Activated CD4-positive, alpha-beta T cell treated with anti-CD3 and anti-CD28 coated beads, Interleukin-2, amount 10 ng/mL, durations not matched to agents 7 days and 5 days (primary cell): ENCODE measurements at places on chromosomes 16 and 17. TPM values are rescaled to one million over a fixed set of nuclear protein-coding genes. Genes with fewer than 3 reads are reported as not detected.

The KRTAP3-2 gene
- not detected for total RNA-seq

The SHISA6 gene
- not detected for total RNA-seq

The HS3ST6 gene
- not detected for total RNA-seq

The SOCS1 gene
- total RNA-seq, result 127 TPM

The PLK1 gene
- total RNA-seq, result 134 TPM

The CLN3 gene
- total RNA-seq, result 53.4 TPM

The KRTAP16-1 gene
- 0.12 TPM for total RNA-seq

The CETP gene
- total RNA-seq, result not detected

The TP53TG3B gene
- not detected for total RNA-seq

The ZMYND15 gene
- 0.07 TPM for total RNA-seq

GRCh38 chr17:29844339-29845048, 85.5 kb downstream of the SSH2 start:
- no peak overlapping the region for H3K27ac ChIP-seq
- no peaks in the 10 kb centered on the region for H3K36me3 ChIP-seq
- DNase-seq, result no peak

GRCh38 chr17:63740464-63741142, 996 bp downstream of the STRADA start:
- peaks cover 35% of the 10 kb centered on the region for H3K4me1 ChIP-seq
- DNase-seq, result no peak
- peaks cover 9% of the 10 kb centered on the region for H3K36me3 ChIP-seq

- H3K36me3 ChIP-seq, result no peaks in the 10 kb centered on the region
- H3K27ac ChIP-seq, result peak overlapping the region; percentile 13
- H3K4me1 ChIP-seq, result no peaks in the 10 kb centered on the region
- H3K27me3 ChIP-seq, result peaks cover 90% of the 10 kb centered on the region
- no peak overlapping the region for H3K4me3 ChIP-seq
Measured at GRCh38 chr17:48754500-48755261, 26.1 kb upstream of the HOXB13 start.

DNA sequence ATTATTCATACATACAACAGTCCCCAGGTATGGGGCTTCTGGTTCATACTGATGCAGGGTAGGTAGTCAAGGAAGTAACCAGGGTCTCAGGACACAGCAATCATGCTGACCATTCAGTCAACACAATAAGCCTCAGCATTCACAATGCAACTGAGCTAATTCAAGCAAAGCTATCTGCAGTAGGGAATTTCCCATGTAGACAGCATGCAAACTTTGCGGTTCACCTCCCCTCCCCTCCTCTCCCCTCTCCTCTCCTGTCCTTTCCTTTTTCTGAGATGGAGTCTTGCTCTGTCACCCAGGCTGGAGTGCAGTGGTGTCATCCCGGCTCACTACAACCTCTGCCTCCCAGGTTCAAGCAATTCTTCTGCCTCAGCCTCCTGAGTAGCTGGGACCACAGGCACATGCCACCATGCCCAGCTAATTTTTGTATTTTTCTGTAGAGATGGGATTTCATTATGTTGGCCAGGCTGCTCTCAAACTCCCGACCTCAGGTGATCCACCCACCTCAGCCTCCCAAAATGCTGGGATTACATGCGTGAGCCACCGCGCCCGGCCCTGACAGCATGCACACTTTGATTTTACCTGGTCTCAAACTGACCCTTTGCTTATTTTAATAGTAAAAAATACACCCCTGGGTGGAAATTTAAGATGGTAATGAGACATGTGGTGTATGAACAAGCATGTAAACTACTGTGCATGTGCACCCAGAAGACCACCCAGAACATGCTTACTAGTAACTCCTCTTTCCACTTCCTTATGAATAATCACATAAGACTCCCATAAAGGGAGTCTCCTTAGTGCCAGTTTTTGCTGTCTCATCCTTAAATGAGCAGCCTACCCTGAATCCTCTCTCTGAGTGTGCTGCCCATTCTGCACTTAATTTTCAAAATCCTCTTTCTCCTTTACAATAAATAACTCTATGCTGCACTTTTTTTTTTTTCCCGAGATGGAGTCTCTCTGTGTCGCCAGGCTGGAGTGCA, 9.3 kb upstream of the RNF135 start:
- DNase-seq, result no peak
- peaks cover 3% of the 10 kb centered on the region for H3K4me1 ChIP-seq
- H3K27me3 ChIP-seq, result peaks cover 13% of the 10 kb centered on the region
- no peak overlapping the region for H3K4me3 ChIP-seq
- no peak overlapping the region for H3K27ac ChIP-seq

DNA sequence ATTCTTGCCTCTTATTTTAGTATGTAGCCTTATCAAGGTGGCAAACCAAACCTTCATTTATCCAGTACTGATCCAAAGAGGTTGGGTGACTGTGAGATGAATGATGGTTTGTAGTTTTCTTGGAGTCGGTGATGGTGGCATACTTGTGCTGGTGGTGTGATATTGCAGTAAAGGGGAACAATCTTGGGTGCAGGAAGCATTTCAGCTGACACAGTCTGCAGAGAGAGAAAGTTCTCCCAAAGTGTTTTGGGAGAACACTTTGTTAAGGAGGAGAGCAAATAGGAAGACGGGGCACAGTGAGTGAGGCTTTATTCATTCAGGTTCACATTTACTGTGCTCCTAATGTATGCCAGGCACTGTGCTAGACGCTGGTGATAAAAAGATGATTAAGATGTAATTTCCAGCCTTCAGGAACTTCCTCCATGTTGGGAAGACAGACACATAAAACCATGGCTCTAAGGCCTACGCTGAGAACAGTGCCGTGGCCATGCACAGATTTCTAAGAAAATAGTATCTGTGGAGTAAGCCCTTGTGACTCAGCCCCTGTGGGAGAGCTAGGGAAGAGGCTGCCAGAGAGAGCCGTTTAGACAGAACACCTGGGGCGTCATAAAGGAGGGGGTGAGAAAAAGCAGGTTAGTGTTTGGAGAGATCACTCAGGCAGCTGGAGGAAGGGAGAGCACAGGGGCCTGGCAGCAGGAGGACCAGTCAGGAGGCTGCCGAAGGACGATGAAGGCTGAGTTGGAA, 13.8 kb downstream of the HEATR3 start:
- no peaks in the 10 kb centered on the region for H3K27me3 ChIP-seq
- peaks cover 16% of the 10 kb centered on the region for H3K4me1 ChIP-seq
- H3K4me3 ChIP-seq, result no peak overlapping the region
- no peak for DNase-seq
- no peak overlapping the region for H3K27ac ChIP-seq

GRCh38 chr17:6460531-6461161, 16.4 kb downstream of the PIMREG start:
- H3K27me3 ChIP-seq, result peaks cover 3% of the 10 kb centered on the region
- H3K4me1 ChIP-seq, result peaks cover 19% of the 10 kb centered on the region
- DNase-seq, result no peak
- no peak overlapping the region for H3K27ac ChIP-seq

- no peak overlapping the region for H3K4me3 ChIP-seq
- H3K27me3 ChIP-seq, result no peaks in the 10 kb centered on the region
- no peak for DNase-seq
- H3K36me3 ChIP-seq, result no peaks in the 10 kb centered on the region
- no peak overlapping the region for H3K27ac ChIP-seq
- H3K4me1 ChIP-seq, result no peaks in the 10 kb centered on the region
Measured at GRCh38 chr17:20896153-20896649, 146.6 kb downstream of the USP22 start.

- H3K4me1 ChIP-seq, result no peaks in the 10 kb centered on the region
- no peaks in the 10 kb centered on the region for H3K36me3 ChIP-seq
- no peak overlapping the region for H3K27ac ChIP-seq
- no peak overlapping the region for H3K4me3 ChIP-seq
- H3K27me3 ChIP-seq, result peaks cover under 1% of the 10 kb centered on the region
- DNase-seq, result no peak
Measured at GRCh38 chr17:79109584-79109983, 35.0 kb downstream of the ENGASE start.

- H3K27ac ChIP-seq, result no peak overlapping the region
- peaks cover 9% of the 10 kb centered on the region for H3K4me1 ChIP-seq
- no peaks in the 10 kb centered on the region for H3K27me3 ChIP-seq
Measured at GRCh38 chr16:67862623-67863583, 9.9 kb upstream of the EDC4 start.

GRCh38 chr17:38657824-38658740, 16.7 kb downstream of the EPOP start:
- peaks cover 3% of the 10 kb centered on the region for H3K4me1 ChIP-seq
- H3K27ac ChIP-seq, result no peak overlapping the region
- no peaks in the 10 kb centered on the region for H3K36me3 ChIP-seq
- no peak for DNase-seq
- no peak overlapping the region for H3K4me3 ChIP-seq
- H3K27me3 ChIP-seq, result peaks cover 31% of the 10 kb centered on the region

DNA sequence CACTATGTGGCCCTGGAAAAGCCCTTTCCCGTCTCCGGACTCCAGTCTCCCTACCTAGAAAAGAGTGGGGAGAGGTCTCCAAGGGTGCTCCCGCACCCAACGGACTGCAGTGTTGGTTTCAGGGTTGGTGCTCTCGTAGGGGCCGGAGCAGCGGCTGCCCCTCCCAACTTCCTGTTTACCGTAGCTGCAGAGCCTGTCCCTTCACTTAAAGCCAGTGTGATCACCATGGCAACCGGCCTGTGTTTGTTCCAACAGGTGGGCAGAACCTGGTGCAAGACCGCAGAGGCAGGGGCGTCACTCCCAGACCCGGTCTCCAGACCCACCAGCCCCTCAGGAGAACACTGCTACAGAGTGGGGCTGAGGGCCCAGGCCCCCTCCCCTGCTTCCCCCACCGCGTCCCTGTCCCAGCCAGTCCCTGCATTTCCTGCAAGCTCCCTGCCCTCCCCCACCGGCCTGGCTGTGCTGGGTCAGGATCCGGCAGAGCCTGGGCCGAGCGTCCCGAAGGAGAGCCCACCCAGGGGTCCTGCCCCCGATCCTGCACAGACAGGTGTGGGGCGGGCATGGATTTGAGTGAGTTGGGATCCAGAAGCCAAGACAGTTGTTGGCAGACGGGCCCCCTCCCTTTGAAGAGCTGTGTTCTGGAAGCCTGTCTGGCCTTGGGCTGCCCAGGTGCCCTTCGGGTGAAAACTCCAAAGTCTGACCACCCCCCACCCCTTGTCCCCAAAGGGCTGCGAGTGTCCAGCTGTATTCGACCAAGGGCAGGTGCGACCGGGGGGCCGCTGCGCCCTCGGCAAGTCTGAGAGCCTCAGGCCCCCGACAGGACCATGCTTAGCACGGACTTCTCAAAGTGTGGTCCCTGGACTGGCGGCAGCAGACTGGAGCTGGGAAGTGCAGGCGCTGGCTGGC, 1.5 kb upstream of the BAIAP3 start:
- H3K27me3 ChIP-seq, result peaks cover 36% of the 10 kb centered on the region
- no peaks in the 10 kb centered on the region for H3K36me3 ChIP-seq
- peaks cover 17% of the 10 kb centered on the region for H3K4me1 ChIP-seq
- peak; percentile 83 for DNase-seq
- H3K4me3 ChIP-seq, result peak overlapping the region; percentile 41
- peak overlapping the region; percentile 72 for H3K27ac ChIP-seq

DNA sequence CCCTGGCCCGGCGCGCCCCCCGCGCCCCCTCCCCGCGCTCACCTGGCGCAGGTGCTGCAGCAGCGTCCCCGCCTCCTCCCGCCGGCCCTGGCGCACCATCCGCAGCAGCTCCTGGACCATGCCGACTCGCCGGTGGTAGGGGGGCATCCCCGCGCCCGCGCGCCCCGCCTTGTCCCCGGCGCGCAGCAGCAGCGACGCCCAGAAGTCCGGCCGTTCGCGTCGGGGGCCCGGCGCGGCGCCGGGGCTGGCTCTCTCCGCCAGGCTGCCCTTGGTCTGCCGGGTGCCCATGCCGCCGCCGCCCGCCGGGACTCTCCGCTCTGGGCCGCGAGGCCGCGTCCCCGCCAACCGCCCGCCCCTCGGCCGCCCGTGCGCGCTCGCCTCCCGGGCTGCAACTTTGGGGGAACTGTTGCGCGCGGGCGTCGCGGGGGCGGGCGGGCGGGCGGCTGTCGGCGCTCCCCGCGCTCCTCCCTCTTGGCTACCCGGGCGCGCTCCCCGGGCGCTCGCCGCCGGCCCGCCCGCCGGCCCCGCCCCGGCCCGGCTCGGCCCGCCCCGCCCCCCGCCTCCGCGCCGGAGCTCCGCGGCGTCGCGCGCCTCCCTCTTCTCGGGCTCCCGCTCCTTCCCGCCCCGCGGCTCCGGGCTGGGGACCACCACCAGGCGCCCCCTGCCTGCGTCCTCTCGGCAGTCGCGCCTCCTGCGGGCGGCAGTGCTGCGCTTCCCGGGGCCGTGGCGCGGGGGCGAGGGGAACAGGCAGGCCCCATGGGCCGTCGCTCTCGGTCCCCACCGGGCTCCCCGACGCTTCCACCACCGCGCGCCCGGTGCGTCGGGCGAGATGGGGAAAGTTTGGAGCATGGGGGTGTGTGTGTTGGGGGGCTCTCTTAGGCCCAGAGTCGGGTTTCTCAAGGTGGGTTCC, at the start of gene LRRC75A:
Gene LRRC75A, minus strand, starts transcription at position 491 of the 910 bp plus-strand sequence. Its CDS starts 203 bp downstream, at position 288.
- peaks cover 44% of the 10 kb centered on the region for H3K27me3 ChIP-seq
- peak within 1 kb of the TSS; percentile 55 for H3K27ac ChIP-seq
- peak within 1 kb of the TSS; percentile 69 for H3K4me3 ChIP-seq
- peak; percentile 41 for DNase-seq
- no peaks in the 10 kb centered on the region for H3K36me3 ChIP-seq

DNA sequence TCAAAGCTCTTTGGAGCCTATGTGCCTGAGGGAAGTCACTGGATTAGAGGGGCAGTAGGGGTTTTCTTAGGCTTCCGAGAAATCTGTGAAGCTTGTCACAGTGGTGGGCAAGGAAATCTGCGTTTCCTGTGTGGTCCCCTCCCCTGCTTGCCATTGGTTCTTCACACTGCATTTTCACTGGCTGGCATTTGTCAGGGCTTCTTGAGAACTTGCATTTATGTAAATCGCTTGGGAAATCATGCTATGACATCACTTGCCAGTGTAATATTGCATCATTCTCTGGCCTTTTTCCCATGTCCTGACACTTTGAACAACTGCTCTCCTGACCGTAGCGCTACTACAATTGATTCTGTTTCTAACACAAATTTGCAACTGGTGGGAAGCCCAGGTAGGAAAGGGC, 1.8 kb downstream of the CACNG3 start:
- no peak overlapping the region for H3K4me3 ChIP-seq
- no peaks in the 10 kb centered on the region for H3K4me1 ChIP-seq
- DNase-seq, result no peak
- peaks cover 49% of the 10 kb centered on the region for H3K27me3 ChIP-seq
- no peak overlapping the region for H3K27ac ChIP-seq
- no peaks in the 10 kb centered on the region for H3K36me3 ChIP-seq

GRCh38 chr17:78147315-78147998, 1.3 kb downstream of the C17orf99 start:
- H3K27me3 ChIP-seq, result no peaks in the 10 kb centered on the region
- H3K27ac ChIP-seq, result no peak overlapping the region
- no peak overlapping the region for H3K4me3 ChIP-seq
- DNase-seq, result no peak
- H3K4me1 ChIP-seq, result peaks cover 10% of the 10 kb centered on the region
- H3K36me3 ChIP-seq, result peaks cover 7% of the 10 kb centered on the region

- H3K4me3 ChIP-seq, result no peak overlapping the region
- H3K27me3 ChIP-seq, result peaks cover 73% of the 10 kb centered on the region
- H3K36me3 ChIP-seq, result peaks cover 1% of the 10 kb centered on the region
- peaks cover 10% of the 10 kb centered on the region for H3K4me1 ChIP-seq
- no peak overlapping the region for H3K27ac ChIP-seq
Measured at GRCh38 chr17:9006175-9006767, 15.0 kb upstream of the NTN1 start.

DNA sequence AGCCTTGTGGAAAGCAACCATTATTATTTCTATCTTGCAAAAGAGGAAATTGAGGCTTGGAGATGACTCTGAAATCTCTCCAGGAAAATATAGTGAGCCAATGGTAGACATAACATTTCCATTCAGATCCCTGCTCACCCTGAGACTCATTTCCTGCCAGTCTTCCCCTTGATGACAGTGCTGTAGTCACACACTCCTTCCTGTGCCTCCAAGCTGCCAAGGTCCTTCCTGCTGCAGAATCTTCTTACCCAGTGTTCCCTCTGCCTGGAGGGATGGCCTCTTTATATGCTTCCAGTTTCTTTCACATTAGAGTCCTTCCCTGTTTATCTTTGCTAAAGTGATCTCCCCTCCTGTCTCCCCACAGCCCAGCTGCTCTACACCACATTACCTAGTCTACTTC, 648.1 kb downstream of the TOX3 start:
- DNase-seq, result no peak
- no peaks in the 10 kb centered on the region for H3K36me3 ChIP-seq
- no peaks in the 10 kb centered on the region for H3K4me1 ChIP-seq
- H3K4me3 ChIP-seq, result no peak overlapping the region
